ENCODE measurements at places on chromosomes 5 and 9. TPM values are rescaled to one million over a fixed set of nuclear protein-coding genes. Genes with fewer than 3 reads are reported as not detected.
A peak's percentile ranks its signal among the peaks of the same experiment; 100 is the strongest.

DNA sequence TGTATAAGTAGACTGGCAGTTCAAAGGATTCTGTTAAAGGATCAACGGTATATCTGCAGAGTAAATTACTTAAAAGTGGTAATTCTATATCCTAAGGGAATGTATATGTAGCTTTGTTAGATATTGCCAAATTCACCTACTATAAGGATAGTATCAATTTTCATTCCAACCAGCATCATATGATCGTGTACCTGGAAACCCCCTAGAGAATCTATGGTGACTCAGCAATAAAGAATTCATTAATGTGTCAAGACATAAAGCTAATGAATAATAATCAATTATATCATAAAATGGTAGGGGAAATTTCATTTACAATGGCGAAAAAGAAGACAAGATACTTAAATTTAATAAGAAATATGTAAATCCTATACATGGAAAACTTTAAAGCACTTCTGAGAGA, 234.1 kb upstream of the ACTBL2 start:
- DNase-seq = no peak

DNA sequence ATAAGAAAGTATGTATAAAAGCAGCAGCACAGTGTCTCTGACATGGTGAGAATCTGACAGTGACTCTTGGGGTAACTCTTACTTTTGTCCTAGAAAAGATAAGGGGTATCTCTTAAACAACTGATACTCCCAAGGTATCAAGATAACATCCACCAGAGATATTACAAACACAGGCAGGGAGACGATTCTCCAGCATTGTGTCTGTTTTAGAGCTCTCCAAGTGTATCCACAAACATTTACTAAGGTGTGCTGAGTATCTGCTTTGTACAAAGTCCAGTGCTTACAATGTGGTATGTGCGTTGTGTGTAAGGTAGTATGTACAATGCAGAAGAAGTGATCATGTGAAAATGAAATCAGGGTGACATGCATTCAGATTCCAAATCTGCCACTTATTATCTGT, 4.4 kb upstream of the TMEM245 start:
- DNase-seq = no peak

GRCh38 chr5:149372076-149372795, 6.9 kb downstream of the IL17B start:
- no peak for DNase-seq

GRCh38 chr9:4547016-4547415, 56.7 kb downstream of the SLC1A1 start:
- no peak for DNase-seq

- peak; percentile 50 for DNase-seq
These were observed 41.7 kb downstream of the ACTL7B start for GRCh38 chr9:108813951-108814601.

Gene WDR38
- not detected for total RNA-seq

DNA sequence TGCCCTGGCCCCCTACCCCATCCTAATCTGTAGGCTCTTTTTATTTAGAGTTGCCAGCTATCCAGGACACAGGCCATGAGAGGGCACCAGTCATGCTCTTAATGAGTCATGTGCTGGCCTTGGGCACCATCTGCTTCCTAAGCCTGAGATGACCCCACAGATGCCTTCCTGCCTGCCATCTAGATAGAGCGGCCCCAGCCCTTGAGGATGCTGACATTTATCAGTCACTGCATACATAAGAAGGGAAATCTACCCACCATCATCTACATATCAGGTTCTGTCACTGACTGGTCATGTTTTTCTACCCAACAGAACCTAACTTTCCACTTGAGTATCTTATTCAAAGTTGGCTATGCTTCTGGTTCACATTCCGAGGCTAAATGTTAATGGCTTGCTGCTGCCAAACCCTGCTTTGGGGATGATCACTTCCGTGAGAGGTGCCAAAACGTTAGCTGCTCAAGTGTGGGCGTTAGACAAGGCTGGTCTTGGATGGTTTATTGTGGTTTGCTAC, 49.9 kb upstream of the TTC23L start:
- DNase-seq = no peak

DNA sequence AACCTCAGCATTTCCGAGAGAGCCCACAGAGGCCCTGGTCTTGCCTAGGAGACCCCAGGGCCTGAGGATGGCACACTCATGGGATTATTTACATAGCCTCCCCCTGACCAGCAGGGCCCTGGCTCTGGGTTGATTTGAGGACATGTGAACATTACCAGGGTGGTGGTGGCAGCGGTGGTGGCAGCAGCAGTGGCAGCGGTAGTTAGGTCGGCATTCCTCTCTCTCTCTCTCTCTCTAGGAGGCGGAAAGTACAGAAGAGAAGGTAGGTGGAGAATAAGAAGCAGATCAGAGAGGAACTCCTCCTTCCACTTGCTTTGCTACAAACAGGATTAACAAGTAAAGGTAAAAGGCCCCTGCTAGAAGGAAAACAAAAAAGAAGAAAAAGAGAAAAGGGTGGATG, 39.3 kb downstream of the B4GALT1 start:
- no peak for DNase-seq

DNA sequence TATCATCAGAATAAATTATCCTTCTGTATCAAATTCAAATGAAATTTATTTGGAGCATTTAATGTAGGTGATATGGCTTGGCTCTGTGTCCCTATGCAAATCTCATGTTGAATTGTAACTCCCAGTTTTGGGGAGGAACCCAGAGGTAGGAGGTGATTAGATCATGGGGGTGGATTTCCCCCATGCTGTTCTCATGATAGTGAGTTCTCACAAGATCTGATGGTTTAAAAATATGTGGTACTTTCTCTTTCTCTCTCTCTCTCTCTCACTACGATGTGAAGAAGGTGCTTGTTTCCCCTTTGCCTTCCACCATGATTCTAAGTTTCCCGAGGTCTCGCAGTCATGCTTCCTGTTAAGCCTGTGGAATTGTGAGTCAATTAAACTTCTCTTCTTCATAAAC, 678.4 kb upstream of the RGMB start:
- no peak for DNase-seq

DNA sequence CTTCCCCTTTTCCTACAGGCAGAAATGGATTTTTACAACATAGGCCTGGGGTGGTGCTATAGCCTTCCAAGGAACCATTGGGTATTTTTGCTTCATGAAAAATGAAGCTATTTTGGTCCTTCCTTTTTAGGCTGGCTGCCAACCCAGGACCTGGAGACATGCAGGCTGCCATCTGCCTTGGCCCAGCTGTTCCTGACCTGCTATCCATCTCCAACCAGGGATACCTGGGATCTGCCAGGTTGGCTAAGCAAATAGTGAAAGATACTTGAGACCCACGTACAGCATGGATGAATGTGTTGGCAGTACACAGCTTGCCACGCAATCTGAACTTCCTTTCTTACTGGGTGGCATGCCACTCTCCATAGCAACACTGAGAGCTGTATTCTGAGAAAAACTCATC, 31.1 kb downstream of the MRPS27 start:
- no peak for DNase-seq

DNA sequence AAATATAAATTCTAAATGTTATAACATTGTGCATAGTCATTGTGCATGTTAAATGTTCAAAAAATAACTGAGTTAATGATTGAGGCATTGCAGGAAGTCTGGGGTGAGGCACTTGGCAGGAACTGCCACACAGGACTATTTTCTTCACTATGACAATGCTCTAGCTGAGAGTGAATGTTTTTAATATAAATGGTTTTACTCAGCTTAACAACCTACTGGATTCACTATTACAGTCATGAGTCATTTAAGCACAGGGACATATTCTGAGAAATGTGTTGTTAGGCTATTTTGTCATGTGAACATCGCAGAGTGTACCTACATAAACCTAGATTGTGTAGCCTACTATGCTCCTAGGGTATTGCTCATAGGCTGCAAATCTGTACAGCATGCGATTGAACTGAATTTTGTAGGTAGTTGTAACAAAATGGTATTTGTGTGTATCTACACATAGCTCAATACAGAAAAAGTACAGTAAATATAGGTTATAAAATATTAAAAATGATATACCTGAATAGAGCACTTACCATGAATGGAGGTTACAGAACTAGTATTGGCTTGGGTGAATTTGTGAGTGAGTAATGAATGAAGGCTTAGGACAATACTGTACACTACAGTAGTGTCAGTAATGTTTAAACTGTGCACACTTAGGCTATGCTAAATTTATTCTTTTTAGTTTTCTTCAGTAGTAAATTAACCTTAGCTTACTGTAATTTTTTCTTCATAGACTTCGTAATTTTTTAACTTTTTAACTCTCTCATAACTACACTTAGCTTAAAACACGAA, 346.1 kb upstream of the PTGER4 start:
- DNase-seq = no peak

DNA sequence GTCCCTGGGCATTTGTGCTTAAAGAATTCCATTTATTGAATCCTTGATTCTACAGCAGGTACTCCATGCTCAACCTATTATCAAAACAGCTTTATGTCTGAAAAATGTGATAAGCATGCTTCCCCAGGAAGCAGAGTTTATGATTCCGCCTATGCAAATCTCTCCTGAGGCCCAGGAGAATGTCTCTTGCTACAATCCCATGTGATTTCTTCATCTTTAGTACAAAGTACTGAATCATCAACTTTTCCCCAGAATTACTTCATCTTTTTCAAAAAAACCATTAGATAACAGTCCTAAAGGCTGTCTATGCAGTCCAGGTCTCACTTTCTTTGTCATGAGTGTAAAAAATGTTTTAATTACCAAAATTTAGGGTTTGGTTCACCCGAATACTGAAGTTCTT, 130.2 kb upstream of the ADAMTSL1 start:
- no peak for DNase-seq

DNA sequence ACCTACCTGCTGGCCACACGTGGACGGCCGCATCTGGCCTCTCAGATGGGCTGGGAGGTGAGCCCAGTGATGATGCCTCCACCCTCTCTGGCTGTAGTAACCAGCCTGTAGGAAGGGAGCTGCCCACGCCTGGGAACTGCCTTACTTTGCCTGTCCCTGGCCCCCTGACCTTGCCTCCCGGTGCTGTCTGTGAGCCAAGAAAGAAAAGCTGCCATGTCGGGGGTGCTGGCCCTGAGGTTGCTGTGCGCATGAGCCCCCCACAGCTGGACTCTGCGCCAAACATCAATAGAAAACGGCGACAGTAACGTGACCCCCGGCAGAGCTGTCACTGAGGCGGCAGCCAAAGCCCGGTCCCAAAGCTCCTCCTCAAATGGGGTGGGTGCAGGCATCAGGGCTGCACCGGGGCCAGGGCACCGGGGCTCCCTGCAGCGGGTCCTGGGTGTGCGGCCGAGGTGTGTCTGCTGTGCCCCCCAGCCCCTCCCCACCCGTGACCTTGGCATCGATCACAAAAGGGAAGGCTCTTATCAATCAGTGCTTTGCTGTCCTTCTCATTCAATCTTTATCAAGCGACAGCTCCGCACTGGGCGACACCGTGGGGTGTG, 15.3 kb upstream of the SLC9A3 start:
- no peak for DNase-seq

DNA sequence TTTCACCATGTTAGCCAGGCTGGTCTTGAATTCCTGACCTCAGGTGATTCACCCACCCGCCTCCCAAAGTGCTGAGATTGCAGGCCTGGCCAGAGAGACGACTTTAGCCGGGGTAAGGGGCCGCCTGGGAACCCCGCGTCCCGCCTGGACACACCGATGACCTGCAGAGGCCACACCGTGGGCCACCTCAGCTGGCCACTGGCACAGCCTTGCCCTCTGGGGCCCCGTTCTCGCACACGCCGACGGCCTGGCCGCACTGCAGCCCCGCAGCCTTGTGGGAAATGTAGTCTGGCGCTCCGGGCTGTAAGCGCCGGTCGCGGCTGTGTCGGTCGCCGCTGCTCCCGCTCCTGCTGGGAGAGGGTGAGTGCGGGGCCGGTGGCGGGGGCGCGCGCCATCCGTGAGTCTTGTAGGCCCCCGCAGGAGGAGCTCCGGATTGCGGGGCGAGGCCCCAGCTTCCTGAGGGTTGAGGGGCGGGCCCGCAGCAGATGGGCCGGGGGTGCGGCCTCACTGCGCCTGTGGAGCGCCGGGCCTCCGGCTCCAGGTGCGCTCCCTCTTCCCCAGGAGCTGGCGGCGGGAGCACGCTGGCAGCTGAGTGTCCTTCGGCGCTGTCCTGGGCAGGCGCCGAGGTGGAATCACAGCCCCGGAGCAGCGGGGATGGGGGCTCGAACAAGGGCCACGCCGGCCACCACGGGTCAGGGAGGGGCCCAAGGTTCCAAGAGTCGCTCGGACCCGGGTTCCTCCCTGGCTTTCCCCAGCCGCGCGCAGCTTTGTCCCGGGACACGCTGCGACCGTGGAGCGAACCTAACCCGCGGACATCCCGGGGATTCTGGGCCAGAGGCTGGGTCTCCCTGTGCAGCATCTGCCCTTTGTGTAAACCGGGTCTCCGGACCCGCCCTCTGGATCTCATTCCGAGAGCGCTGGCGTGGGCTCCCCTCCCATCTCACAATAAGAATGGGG, at the start of gene ZFP2:
ZFP2 (plus strand) TSS at position 299 of the 957 bp plus-strand sequence. CDS start 35,401 bp downstream, outside the sequence.
- peak; percentile 68 for DNase-seq

- peak; percentile 64 for DNase-seq
These were observed 10.7 kb upstream of the SLC22A4 start for GRCh38 chr5:132283423-132284043.

DNA sequence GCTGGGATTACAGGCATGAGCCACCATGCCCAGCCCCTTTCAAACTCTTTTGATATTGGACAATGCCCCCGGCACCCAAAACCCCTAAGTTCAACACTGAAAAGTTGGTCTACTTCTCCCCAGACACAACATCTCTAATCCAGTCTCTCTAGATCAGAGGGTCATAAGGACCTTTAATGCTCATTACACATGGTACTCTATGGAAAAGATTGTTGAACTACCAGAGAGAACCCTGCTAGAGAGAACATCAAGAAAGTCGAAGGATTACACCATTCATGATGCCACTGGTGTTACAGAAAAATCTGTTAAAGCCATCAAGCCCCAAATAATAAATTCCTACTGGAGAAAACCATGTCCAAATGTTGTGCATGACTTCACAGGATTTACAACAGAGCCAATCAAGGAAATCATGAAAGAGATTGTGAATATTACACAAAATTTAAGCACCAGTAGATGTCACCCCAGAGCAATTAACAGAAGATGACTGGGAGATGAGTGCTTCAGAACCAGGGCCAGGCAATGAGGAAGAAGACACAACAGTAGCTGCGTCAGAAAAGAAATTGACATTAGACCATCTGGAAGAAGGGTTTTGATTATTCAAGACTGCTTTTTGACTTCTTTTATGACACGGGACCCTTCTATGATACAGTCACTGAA, 28.3 kb upstream of the NIPAL4 start:
- DNase-seq = peak; percentile 52

DNA sequence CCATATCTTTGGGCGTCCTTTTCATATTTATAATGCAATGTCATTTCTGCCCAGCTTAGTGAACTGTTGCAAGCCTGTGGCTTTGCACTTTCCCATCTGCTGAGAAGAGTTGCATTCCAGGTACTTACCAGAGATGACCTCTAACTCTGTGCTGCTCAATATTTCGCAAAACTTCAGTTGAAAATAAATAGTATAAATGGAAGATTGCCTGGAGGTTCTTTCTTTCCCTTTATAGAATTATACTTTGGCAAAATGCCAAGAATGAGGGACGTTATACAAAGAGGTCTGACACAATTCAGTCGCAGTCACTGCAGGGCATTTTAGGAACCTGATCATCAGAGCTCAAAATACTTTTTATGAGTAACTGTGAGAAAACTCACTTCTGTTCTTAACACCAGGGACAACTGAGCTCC, 18.9 kb upstream of the VLDLR start:
- DNase-seq = no peak

Gene GLIPR2
- 0.19 TPM for total RNA-seq
